H1 (cell line): ENCODE measurements at places on chromosomes 7 and 10. TPM values are rescaled to one million over a fixed set of nuclear protein-coding genes. Genes with fewer than 3 reads are reported as not detected.

GRCh38 chr7:39413636-39414223 lies 152.5 kb upstream of the YAE1 start:
- H3K4me3 ChIP-seq = peak overlapping the region; percentile 69
- no peaks in the 10 kb centered on the region for H3K36me3 ChIP-seq
- no peak overlapping the region for H3K27ac ChIP-seq
- no peaks in the 10 kb centered on the region for H3K27me3 ChIP-seq

GRCh38 chr10:88687853-88688467 lies 18.1 kb upstream of the LIPK start:
- no peaks in the 10 kb centered on the region for H3K4me1 ChIP-seq
- no peak overlapping the region for H3K4me3 ChIP-seq
- H3K36me3 ChIP-seq = no peaks in the 10 kb centered on the region
- no peaks in the 10 kb centered on the region for H3K27me3 ChIP-seq
- no peak for DNase-seq

- peaks cover 8% of the 10 kb centered on the region for H3K4me1 ChIP-seq
- DNase-seq = no peak
- H3K4me3 ChIP-seq = no peak overlapping the region
- no peaks in the 10 kb centered on the region for H3K27me3 ChIP-seq
- no peak overlapping the region for H3K27ac ChIP-seq
Observed at GRCh38 chr7:111929264-111929663, 276.9 kb downstream of the DOCK4 start.

GRCh38 chr10:78658645-78659597 lies 409.8 kb upstream of the ZMIZ1 start:
- H3K36me3 ChIP-seq = no peaks in the 10 kb centered on the region
- no peak overlapping the region for H3K4me3 ChIP-seq
- no peaks in the 10 kb centered on the region for H3K4me1 ChIP-seq

AFAP1L2 gene
- 6.2 and 6.4 TPM in 2 replicates for total RNA-seq

CLDN15 gene
- 5.5 and 5.9 TPM in 2 replicates for total RNA-seq

TRPV6 gene
- 0.48 and 0.52 TPM in 2 replicates for total RNA-seq

HKDC1 gene
- 0.11 and 0.78 TPM in 2 replicates for total RNA-seq
